GM06990 (cell line): ENCODE measurements at places on chromosomes 1 and 21.

GRCh38 chr1:175390081-175390481 lies 197.5 kb upstream of the KIAA0040 start:
- DNase-seq: peak; percentile 43

- DNase-seq: no peak
These were observed 8.1 kb downstream of the LRRC53 start for GRCh38 chr1:74504125-74504932.

DNA sequence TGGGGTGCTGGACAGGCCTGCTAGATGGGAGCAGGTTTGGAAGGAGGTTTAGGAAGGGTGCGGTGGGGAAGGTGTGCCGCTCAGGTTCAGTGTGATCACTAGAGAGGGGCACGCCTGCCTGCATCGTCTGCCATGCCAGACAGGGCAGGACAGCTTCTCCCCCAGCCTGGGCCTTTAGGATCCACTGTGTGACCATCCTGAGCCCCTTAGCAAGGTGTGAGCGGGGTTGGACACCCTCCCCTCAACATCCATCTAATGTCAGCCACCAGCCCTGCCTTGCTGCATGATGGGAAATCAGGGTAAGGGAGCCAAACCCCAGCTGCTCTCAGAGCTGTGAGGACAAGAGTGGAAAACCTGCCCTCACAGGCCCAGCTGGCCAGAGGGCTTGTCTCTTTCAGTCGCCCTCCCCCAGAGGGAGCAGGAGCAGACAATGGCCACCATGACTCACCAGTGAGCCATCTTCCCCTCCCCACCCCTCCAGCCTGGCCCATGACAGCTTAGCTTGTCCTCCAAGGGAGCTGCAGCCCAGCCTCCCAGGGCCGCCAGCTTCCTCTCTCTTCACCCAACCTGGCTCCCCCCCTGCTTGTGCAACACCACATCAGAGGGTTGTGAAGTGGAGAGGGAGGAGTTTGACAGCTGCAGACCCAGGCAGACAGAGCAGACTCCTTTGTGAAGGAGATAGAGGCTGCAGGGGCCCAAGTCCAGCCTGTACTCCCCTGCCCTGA lies 37.0 kb downstream of the NUAK2 start:
- DNase-seq: peak; percentile 74

- no peak for DNase-seq
These were observed 19.7 kb upstream of the ATP6V1G3 start for GRCh38 chr1:198560161-198560560.

- DNase-seq: no peak
These were observed 512.2 kb downstream of the NEGR1 start for GRCh38 chr1:71770121-71770520.

GRCh38 chr1:65114322-65114721 lies 33.7 kb upstream of the AK4 start:
- no peak for DNase-seq

- DNase-seq: no peak
These were observed 26.2 kb downstream of the TRIM67 start for GRCh38 chr1:231188072-231188471.

DNA sequence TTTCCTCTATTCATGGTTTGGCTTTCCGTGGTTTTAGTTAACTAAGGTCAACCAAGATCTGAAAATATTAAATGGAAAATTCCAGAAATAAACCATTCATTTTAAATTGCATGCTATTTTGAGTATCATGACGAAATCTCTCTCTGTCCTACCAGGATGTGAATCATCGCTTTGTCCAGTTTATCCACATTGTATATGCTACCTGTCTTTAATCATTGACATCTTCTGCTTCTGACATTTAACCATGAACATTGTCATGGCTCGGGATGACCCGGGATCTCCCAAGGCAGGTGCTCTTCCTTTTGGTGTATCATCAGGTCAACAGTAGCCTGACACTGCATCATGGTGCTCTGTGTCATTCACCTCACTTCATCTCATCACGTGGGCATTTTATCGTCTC lies 125.5 kb upstream of the HNRNPU start:
- no peak for DNase-seq

GRCh38 chr21:31289702-31290101 lies 54.4 kb downstream of the TIAM1 start:
- DNase-seq: no peak

- DNase-seq: no peak
These were observed 32.3 kb downstream of the PTPRC start for GRCh38 chr1:198671136-198671535.

DNA sequence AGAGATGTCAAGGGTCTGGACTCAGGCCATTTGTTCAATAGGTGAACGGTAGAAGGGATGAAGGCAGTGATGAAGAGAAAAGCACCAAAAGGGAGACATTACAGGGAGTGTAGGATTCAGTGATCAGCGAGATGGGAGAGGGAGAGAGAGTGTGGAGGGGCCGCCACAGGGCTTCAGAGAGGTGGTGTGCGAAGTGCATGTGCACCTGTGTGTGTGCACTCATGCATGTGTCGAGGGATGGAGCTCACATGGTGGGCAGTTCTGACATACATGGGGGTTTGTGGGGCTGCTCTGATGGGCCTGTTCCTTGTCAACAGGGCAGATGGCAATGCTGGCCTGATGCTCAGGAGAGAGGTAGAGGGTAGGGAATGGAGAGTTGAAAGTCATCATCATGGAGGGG lies 11.4 kb upstream of the KCNA2 start:
- DNase-seq: no peak

GRCh38 chr1:176379626-176380339 lies 83.2 kb upstream of the PAPPA2 start:
- no peak for DNase-seq

GRCh38 chr1:175197531-175197930 lies 5.0 kb upstream of the KIAA0040 start:
- no peak for DNase-seq

DNA sequence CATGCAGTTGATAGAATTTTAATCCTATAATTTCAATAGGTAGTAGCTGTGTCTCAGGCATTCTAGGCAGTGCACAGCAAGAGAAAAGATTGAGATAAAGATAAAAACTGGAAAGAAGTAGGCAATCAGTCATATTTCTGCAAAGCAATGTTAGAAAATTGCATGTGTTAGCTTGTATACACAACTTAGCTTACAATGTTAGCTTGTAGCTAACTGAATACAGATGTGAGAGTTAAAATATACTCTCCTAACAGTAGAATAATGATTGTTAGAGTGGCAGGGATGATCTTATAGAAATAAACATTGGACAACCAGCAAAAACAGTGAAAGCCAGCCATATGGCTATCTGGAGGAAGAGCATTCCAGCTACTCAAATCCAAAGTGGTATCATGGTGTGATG lies 29.0 kb downstream of the PTPRC start:
- DNase-seq: no peak

GRCh38 chr1:153447498-153448170 lies 12.8 kb downstream of the S100A7 start:
- DNase-seq: no peak

DNA sequence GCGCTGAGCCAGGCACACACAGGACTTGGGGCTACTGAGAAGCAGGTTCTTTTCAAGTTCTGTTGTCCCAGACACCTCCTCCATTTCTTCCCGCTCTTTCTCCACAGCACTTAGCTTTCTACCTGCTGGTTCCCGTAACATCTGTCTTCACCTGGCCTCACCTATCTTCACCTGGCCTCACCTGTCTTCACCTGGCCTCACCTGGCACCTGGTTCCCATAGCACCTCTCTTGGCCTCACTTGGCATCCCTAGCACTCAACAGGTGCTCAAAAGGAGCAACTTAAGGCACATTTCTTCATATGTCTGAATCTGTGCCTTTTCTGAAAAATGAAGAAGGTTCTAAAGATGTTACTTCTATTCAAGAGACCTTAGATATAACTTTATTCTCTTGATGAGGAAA lies 10.4 kb downstream of the KCNK1 start:
- no peak for DNase-seq

DNA sequence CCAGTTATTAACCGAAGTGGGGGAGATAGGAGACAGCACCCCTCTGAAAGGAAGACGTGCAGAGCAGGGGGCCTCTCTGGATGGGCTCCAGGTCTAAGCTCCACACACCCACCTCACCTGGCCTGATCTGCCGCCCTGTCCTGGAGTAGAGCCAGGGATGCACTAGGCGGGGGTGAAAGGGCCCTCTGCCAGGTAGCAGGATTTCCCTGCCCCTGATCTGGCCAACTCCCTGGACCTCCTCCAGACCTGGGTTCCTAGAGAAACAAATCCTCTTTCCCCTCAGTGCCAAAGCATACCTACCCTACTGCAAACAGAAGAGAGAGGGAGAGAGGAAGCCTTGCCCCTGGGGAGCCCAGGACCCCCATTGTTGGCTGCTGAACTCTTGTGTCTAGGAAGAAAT lies 2.0 kb downstream of the CRABP2 start:
- DNase-seq: no peak

DNA sequence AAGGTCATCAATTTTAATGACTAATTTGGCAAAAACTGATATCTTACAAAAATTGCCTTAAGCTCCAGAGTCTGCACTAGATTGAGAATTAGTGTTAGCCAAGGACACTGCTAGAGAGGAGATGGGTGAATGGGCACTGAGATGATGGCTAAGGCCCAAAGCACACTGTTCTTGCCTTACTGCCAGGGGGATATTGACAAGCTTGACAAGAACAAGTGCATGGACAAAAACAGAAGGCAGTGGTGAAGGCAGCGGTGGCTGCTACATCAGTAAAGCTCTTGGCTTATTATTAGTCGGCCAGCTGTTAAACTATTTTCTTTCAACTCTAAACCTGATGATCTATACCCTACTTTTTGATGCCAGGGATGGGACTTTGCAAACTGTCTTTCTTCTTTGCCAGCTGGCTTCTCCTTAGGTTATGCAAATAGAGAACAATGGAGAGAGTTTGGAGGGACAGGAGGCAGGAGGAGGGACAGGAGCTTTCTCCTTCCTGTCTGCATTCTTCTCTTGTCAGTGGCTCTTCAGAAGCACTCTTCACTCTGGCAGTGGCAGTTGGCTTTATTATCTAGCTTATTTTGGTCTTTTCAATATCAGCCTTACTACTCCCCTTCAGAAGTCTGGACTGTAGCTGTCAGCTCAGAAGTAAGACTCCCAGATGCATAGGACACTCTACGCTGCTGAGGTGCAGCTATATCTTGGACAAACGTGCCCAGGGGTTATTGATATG lies 853.5 kb upstream of the TMPRSS15 start:
- no peak for DNase-seq

GRCh38 chr1:201251851-201252430 lies 31.4 kb upstream of the PKP1 start:
- DNase-seq: no peak

DNA sequence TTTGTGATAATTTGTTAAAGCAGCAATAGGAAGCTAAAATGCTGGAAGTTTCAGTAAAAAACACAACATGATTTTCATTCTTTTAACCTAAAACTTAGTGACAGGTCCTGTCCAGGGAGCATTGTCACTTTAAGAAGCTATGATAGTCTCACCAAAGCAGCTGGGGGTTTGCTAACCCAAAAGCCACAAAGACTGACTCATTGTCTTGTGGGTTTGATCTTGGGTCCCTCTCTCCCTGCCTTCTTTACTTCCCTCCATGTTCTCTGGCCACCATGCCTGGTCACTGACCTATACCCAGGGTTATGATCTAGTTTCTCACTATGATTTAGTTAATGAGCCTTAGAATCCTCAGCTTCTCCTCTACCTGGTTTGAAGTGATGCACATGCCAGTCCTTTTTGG lies 213.5 kb upstream of the PTGFR start:
- DNase-seq: no peak

GRCh38 chr1:42784946-42785693 lies at the start of gene TMEM269:
TMEM269 (plus strand) TSS chr1:42784991; CDS start chr1:42789894, 4,903 bp downstream.
- DNase-seq: no peak

DNA sequence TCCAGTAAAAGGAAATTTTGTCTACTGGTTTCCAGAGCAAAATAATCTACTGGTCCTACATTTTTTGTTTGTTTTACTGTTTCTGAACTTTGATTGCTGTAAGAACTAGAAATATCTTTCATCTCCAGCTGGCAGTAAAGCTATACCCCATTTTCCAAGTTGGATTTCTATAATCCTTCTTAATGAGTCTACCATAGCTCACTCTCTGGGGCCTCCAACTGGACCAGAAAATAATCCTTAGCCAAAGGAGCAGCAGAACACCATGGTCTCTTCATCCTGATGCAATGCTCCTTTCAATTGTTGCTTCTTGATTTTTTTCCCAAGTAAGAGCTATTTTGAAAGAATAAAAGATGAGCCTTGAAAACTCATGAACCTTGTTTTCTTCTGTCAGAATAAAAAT lies 110.0 kb upstream of the COL11A1 start:
- DNase-seq: no peak

GRCh38 chr1:9078752-9079500 lies 9.5 kb upstream of the SLC2A5 start:
- DNase-seq: no peak
